Mesothelial cell of epicardium (in vitro differentiated cells): ENCODE measurements at places on chromosomes 7 and 10. TPM values are rescaled to one million over a fixed set of nuclear protein-coding genes. Genes with fewer than 3 reads are reported as not detected.
A peak's percentile ranks its signal among the peaks of the same experiment; 100 is the strongest.

Gene MBL2
- total RNA-seq: not detected in 3 replicates

- no peak overlapping the region for H3K27ac ChIP-seq
- peaks cover 20% of the 10 kb centered on the region for H3K27me3 ChIP-seq
- no peak overlapping the region for H3K4me3 ChIP-seq
- H3K36me3 ChIP-seq: no peaks in the 10 kb centered on the region
- H3K4me1 ChIP-seq: peaks cover 14% of the 10 kb centered on the region
- no peak for DNase-seq
Observed at GRCh38 chr7:101779267-101779666, 38.2 kb upstream of the CUX1 start.

DNA sequence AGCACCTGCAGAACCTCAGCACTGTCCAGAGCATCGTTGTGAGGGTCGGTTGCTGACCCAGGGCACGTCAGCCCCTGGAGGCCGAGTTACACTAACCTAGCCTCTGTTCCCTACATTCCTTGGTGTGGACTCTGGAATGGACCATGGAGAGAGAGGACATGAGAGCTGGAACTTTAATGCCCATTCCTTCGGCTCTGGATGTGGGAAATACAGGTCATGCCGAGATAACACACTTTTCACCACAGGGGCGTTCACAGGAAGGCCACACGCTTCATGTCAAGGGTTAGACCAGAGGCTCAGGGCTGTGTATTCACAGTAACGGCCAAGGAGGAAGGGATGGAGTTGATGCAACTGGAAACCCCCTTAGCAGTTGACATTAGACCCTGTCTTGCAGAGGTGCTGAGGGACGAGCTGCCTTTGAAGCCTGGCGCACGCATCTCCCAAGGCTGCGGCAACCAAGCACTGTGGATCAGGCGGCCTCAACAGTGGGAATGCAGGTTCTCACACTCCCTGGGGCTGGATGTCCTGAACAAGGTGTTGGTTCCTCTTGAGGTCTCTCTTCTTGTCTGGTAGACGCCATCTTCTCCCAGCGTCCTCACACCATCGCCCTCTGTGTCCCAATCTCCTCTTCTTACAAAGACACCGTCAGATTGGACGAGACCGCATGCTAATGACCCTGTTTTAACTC, 245.2 kb downstream of the KLF6 start:
- H3K27ac ChIP-seq: no peak overlapping the region
- peaks cover 21% of the 10 kb centered on the region for H3K4me1 ChIP-seq
- no peaks in the 10 kb centered on the region for H3K36me3 ChIP-seq
- H3K4me3 ChIP-seq: no peak overlapping the region
- no peaks in the 10 kb centered on the region for H3K27me3 ChIP-seq
- no peak for DNase-seq

GRCh38 chr7:1010226-1010625, 27.2 kb downstream of the CYP2W1 start:
- H3K4me3 ChIP-seq: no peak overlapping the region
- H3K27ac ChIP-seq: no peak overlapping the region
- no peak for DNase-seq
- peaks cover 15% of the 10 kb centered on the region for H3K36me3 ChIP-seq

DNA sequence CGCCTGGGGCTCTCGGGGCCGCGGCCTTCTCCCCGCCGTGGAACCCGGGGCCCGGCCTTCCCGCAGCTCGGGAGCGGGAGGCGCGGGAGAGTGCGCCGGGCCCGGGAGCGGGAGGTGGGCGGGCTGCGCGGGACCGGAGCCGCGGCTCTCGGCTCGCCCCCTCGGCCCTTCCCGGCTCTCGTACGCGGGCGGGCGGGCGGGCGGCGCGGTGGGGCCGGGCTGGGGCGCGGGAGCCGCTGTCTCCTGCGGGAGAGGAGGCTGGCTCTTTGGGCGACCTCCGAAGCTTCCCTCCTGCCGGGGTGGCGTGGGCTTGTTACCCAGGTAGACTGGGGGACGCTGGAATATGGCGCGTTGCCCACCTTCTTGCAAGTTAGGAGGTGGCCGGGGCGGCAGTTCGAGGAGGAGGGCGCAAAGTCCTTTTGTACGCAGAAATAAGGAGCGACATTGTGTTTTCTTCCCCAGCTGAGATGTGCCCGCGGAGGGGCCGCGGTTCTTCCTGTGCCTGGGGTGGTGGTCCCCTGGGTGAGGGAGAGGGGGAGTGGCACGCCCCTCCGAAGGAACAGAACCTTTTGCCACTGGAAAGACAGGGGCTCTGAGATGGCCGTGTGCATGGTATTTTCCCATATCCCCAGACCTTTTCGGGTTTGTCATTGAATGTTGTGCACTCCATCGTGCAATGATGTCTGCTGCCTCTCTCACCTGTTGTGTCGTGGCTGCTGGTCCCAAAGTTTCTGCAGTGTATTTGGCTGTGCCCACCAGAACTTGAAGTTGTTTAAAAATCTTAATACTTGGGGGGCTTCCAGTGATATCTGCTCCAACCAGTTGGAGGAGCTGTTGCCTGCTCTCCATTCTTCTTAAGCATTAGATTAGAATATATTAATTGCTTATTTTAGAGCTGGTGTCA, 844 bp downstream of the NRF1 start:
- DNase-seq: peak; percentile 68
- H3K27ac ChIP-seq: peak overlapping the region; percentile 97
- no peaks in the 10 kb centered on the region for H3K27me3 ChIP-seq

Gene ADRA2A
- 4.7 to 5.2 TPM (median 4.9 TPM) in 3 replicates for total RNA-seq

Gene AVPI1
- 7.8 to 9.0 TPM (median 7.9 TPM) in 3 replicates for total RNA-seq

Gene BLVRA
- 27.3 to 29.6 TPM (median 28.9 TPM) in 3 replicates for total RNA-seq

- H3K4me3 ChIP-seq: no peak overlapping the region
- H3K27me3 ChIP-seq: no peaks in the 10 kb centered on the region
- H3K27ac ChIP-seq: no peak overlapping the region
- DNase-seq: no peak
Observed at GRCh38 chr10:17488848-17489247, 34.5 kb upstream of the ST8SIA6 start.

Gene CPXM2
- 0.53 to 0.92 TPM (median 0.86 TPM) in 3 replicates for total RNA-seq

Gene FAM237B
- not detected in 3 replicates for total RNA-seq

GRCh38 chr7:7562736-7563135, 3.9 kb upstream of the MIOS start:
- H3K27ac ChIP-seq: peak overlapping the region; percentile 75
- H3K4me1 ChIP-seq: peaks cover 12% of the 10 kb centered on the region
- H3K27me3 ChIP-seq: no peaks in the 10 kb centered on the region
- H3K4me3 ChIP-seq: no peak overlapping the region

GRCh38 chr10:58106211-58107035, 161.3 kb downstream of the IPMK start:
- H3K27ac ChIP-seq: no peak overlapping the region
- no peaks in the 10 kb centered on the region for H3K27me3 ChIP-seq

Gene TMEM225B
- 2.5 to 3.6 TPM (median 3.2 TPM) in 3 replicates for total RNA-seq

DNA sequence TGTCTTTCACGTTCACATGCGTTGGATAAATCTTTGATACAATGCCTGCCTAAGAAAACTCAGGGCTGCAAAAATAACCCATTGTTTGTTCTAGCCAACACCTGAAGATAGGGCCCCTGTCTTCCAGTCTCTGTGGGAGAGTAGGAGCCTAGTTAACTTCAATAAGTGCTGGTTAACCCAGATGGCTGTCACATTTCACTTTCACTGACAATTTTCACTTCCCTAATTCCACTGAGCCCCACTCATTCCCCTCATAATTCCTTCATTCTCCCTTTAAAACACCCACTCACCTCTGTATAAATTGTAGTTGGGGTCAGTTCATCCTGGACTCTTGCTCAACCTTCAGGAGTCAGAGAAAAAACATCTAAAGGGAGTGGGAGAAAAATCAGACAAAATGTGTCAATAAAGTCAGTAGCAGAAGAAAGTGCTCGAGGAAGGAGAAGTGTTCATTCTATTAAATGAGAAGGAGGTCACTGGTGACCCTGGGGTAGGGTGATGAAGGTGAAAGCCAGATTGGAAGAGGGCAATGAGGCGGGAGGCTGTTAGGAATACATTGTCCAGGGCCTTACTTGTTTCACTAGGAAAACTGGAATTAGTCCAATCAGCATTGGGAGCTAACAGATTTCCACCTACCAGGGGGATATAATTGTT, 51.2 kb upstream of the ABI1 start:
- H3K27ac ChIP-seq: no peak overlapping the region

GRCh38 chr7:102933763-102934162, 21.0 kb downstream of the LRRC17 start:
- H3K36me3 ChIP-seq: peaks cover 1% of the 10 kb centered on the region
- no peaks in the 10 kb centered on the region for H3K27me3 ChIP-seq
- H3K27ac ChIP-seq: peak overlapping the region; percentile 95
- peak; percentile 52 for DNase-seq

Gene HOXA1
- 13.7 to 14.6 TPM (median 14.0 TPM) in 3 replicates for total RNA-seq

Gene EIF3B
- total RNA-seq: 198 to 200 TPM (median 199 TPM) in 3 replicates

DNA sequence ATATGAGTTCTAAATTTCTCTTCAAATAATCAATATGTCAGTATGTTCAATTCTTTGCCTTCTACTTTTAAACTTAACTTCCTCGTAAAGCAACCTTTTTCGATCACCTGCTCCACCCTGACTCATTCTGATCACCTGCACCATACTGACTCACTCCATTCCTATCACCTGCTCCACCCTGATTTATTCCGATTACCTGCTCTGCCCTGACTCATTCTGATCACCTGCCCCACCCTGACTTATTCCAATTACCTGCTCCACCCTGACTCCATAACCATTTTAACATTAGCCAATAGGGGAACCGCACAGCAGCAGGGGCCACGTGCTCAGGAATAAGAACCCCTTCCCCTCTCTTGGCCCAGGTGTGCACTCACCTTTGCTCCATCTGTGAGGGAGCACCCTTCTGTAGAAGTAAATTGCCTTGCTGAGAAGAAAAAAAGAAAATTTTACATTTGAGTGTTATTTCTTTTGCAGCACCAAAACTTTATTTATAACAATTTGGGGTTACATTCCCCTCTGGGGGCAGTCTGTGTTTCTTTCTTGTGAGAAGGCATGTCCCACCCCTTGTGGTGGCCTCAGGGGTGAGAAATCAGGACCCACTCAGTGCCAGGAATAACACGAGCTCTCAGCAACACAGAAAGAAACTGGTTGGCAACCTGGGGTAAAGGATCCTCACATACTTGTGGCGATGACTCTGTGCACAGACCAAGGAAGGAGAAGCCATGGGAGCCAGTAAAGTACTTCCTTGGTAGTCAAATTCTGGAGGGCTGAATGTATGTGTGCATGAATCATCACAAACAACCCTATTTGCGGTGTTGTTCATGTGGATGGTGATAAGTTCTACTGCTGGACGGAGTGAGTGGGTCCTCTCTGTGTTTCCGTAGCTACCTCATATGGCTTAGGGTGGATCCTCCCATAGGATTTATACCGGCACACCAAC, 29.4 kb upstream of the PPP1R9A start:
- no peak overlapping the region for H3K27ac ChIP-seq
- peaks cover 7% of the 10 kb centered on the region for H3K36me3 ChIP-seq
- H3K4me1 ChIP-seq: no peaks in the 10 kb centered on the region
- no peak overlapping the region for H3K4me3 ChIP-seq
- H3K27me3 ChIP-seq: no peaks in the 10 kb centered on the region

- H3K27me3 ChIP-seq: no peaks in the 10 kb centered on the region
- no peak overlapping the region for H3K27ac ChIP-seq
- no peak for DNase-seq
Observed at GRCh38 chr7:30931929-30932540, 20.4 kb downstream of the AQP1 start.

DNA sequence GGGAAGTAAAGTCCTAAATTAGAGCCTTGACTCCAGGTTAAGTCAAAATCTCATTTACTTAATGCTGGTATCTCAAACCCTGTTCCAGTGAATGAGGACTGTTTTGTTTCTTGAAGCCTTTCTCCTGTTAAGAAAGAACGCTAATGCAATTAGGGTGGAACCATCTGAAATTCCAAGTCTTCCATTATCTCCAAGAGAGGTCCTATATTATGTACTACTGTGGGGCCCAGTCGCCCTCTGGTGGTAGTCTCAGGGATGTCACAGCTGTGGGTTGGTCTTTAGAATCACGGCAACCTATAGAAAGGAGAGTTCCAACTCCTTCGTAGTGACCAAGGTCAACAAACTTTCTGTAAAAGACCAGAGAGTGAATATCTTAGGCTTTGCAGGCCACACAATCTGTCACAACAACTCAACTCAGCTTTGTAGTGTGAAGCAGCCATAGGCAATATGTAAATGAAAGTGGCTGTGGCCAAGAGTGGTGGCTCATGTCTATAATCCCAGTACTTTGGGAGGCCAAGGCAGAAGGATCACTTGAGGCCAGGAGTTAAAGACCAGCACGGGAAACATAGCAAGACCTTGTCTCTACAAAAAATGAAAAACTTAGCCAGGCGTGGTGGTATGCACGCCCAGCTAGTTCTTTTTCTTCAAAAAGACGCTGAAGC, 9.3 kb downstream of the RPP38 start:
- DNase-seq: peak; percentile 80
- H3K4me1 ChIP-seq: no peaks in the 10 kb centered on the region
- no peaks in the 10 kb centered on the region for H3K27me3 ChIP-seq
- H3K36me3 ChIP-seq: peaks cover 32% of the 10 kb centered on the region
- no peak overlapping the region for H3K4me3 ChIP-seq

DNA sequence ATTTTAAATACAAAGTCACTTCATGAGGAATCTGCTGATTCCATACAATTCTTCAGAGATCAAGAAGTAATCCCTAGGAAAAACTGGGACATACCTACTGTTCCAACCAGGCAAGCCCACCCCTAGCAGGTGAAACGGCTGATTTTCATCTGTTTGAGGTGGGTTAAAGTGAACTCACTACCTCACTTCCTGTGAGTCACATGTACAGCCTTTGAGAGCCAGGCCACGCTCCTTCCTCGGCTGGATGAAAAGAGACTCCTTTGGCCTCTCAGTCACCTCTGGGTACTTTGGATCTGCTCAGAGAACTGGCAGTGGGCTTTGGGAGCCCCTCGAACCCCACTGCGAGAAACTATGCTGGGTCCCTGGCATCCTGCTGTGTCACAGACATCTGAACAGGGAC, 68.2 kb downstream of the CHST15 start:
- H3K4me3 ChIP-seq: no peak overlapping the region
- peaks cover 3% of the 10 kb centered on the region for H3K27me3 ChIP-seq
- no peak overlapping the region for H3K27ac ChIP-seq
- H3K4me1 ChIP-seq: peaks cover 17% of the 10 kb centered on the region

DNA sequence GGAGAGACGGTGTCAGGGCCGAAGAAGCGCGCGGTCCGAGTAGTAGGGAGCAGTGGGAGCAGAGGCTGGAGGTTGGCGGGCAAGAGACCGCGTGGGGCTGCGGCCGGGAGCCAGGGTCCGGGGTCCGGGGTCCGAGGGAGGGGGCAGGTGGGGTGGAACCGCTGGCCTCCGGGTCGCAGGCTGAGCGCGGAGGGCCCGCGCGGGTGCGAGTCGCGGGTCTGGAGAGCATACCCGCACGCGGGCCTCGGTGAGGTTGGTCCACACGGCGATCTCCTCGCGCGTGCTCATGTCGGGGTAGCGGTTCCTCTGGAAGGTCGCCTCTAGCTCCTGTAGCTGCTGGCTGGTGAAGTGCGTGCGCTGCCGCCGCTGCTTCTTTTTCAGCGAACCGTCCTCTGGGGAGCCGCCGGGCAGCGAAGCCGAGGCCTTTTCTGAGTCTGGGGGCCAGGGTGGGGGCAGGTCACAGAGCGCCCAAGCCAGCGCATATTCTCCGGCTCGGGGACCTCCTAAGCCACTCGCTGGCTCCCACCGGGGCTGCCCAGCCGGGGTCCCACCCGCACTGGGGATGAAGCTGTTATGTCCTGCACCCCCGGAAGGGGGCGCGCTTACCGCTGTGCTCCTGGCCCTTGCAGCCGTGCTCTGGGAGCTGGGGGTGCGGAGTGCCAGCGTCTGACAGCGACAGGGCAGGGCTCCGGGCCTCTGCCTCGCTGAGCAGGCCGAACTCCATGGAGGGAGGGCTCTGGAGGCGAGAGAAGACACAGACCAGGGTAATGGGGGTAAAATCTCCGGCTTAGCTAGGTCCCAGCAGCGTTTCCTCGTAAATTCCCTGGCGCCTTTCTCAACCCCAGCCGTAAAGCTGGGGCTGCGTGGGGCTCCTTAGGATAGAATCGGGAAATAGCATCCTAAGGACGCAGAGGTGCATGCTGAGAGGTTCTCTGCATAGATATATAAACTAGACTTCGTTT, 5.5 kb downstream of the ELOVL3 start:
- no peak overlapping the region for H3K27ac ChIP-seq
- peaks cover 97% of the 10 kb centered on the region for H3K27me3 ChIP-seq
- DNase-seq: peak; percentile 47
- peak overlapping the region; percentile 52 for H3K4me3 ChIP-seq
- peaks cover 6% of the 10 kb centered on the region for H3K4me1 ChIP-seq
